ENCODE measurements at places on chromosomes 16 and 17.

- DNase-seq = no peak
Measured at GRCh38 chr17:57350266-57350665, 93.9 kb downstream of the MSI2 start.

GRCh38 chr17:61402978-61403800, 3.5 kb downstream of the TBX2 start:
- no peak for DNase-seq

GRCh38 chr17:34894964-34895363, 66.3 kb downstream of the CCT6B start:
- no peak for DNase-seq

DNA sequence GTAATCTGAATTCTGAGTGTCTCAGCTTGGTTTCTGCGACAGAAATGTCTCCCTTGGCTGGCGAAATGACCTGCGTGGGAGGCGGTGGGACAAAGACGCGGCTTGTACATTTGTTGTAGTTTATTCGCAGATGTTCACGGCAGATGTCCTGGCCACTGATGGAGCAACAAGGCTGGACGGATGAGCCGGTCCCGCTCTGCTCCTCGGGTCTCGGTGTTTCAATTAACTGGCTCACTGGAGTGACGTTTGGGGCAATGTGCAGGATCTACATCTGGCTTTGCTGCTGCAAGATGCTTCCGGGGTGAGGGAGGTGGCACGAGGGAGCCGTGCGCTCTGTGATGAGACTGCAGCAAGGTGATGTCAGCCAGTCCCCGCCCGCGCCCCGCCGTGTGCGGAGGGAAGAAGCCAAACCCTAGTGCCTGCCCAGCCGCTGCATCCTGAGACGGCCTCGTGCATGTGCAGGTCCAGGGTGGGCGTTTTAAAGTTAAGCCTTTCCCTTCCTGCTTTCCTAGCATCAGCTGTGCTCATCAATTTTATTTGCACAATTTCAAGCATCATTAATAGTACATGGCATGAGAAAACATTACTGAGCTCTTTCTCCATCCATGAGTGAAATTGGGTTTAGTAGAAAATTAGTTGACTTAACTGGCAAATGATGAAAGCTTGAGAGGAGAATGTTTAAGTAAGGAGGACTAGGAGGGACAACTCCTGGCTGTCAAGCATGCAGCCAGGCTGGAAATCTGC, 44.4 kb downstream of the MGAT5B start:
- no peak for DNase-seq

DNA sequence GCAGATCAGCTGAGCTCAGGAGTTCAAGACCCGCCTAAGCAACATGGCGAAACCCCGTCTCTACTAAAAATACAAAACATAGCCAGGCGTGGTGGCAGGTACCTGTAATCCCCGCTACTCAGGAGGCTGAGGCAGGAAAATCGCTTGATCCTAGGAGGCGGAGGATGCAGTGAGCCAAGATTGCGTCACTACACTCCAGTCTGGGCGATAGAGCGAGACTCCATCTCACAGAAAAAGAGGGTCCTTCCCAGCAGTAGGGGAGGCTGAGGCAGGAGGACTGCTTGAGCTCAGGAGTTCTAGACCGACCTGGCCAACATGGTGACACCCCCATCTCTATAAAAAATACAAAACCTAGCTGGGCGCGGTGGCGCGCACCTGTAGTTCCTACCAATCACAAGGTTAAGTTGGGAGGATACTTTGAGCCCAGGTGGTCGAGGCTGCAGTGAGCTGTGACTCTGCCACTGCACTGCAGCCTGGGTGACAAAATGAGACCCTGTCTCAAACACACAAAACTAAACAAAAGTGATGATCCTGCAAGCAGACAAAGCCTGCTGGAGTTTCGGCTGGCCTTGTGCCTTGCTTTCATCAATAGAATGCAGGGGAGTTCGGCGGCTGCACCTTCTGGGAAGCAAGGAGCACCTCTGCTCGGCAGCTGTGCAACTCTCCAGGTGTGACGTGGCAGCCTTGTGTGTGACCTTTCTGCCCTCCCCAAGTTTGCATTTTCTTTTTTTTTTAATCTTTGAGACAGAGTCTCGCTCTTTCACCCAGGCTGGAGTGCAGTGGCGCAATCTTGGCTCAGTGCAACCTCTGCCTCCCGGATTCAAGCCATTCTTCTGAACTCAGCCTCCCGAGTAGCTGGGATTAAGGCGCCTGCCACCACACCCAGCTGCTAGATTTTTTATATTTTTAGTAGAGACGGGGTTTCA, 12.4 kb upstream of the YWHAE start:
- DNase-seq = no peak

DNA sequence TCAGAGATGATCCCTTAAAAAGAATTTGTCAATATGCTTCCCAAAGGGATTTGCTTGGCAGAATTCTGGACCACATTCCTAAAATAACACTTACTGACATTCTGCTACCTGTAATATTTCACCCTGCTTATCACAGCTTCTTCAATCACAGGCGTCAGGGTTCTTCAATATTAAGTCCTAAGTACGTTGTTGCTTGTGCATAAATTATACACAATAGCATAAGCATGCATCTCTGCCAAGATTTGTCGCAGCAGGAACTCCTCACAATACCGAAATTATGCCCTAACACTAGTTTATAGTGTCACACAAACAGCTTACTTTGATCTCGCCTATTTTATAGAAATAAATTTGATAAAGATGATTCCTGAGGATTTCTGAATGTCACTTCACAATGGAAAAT, 48.9 kb downstream of the UBE2G1 start:
- DNase-seq = no peak

DNA sequence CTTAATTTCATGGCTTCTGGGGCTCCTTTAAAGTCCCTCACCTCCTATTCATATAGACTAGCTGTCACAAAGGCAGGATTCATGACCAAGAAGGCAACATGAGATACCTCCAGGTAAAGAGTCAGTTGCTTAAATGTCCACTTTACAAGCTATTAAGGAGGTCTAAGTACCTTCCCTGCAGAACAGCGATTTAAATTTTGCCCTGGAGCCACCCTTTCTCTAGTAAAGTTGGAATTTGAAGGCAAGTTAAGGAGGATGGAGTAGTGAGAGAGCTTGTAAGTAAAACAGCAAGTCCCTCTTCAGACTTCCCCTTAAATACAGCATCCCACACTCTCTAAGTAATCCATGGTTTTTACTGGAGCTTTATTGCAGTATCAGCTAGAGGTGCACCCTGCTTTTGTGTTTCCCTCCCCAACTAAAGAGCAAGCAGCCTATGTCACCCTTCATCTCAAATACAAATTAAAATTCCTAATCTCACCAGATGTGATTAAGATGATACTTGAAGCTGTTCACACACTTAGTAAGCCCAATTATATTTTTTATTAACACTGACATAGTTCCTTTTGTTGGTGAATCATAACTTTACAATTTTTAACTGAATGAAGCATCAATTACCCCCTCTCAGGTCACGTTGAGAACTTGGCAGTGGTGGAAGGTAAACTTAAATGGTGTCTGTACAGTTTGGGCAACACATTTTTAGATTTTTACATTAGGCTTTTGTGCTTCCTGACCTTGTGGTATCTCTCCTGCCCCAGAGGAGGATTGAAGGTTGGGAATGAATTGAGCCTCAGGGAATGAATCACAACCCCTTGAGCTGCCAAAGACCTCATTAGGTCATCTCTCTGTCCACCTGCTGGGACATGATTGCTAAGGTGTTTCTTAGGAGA, 108.9 kb downstream of the TANGO6 start:
- no peak for DNase-seq

Data from cortex of kidney (tissue), 1 donor.